ENCODE measurements at places on chromosomes 6 and 20. TPM values are rescaled to one million over a fixed set of nuclear protein-coding genes. Genes with fewer than 3 reads are reported as not detected.
A peak's percentile ranks its signal among the peaks of the same experiment; 100 is the strongest.

DNA sequence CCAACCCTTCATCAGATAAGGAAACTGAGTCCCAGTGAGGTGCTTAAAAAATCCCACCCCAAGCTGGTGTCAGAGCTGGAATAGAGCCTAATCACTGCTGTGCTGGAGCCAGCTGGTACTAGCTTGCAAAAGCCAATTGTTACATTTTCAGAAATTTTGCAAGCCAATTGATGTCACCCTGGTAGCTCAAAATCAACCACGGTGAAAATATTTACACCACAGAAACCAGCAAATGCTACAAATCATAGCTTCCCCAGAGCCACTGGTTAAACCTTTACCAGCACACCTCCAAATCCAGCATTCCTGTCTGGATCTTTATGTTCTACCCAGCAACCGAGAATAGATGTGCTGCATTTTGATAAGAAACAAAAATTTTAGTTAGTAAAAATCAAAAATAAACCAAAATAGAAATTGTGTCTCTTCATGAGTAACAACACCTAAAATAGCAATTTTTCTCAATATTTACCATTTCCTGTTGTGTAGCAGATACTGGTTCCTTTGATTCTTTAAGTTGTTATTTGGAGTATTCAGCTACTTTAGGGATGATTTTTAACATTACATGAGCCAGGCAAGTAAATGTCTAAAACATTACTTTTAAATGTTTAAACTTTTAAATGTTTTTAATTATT lies 7.2 kb upstream of the LCA5 start:
- peak; percentile 34 for DNase-seq

DNA sequence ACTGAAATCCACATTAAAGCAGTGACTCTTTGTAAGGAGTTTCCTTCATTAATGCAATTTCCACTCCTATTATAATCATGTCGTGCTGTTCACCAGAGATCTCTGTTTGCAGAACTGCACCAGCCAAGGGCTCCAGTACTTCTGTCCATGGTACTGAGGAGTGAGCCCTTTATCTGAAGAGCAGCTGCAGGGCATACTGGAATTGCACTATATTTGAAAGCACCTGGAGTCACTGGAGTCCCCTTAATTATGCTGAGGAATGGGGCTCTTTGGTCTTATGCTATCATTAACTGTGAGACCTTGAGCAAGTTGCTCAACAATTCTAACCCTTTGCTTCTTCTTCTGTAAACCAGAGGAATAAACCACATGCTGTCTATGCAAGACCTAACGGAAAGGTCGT lies 61.7 kb upstream of the NUP153 start:
- DNase-seq: peak; percentile 66

DNA sequence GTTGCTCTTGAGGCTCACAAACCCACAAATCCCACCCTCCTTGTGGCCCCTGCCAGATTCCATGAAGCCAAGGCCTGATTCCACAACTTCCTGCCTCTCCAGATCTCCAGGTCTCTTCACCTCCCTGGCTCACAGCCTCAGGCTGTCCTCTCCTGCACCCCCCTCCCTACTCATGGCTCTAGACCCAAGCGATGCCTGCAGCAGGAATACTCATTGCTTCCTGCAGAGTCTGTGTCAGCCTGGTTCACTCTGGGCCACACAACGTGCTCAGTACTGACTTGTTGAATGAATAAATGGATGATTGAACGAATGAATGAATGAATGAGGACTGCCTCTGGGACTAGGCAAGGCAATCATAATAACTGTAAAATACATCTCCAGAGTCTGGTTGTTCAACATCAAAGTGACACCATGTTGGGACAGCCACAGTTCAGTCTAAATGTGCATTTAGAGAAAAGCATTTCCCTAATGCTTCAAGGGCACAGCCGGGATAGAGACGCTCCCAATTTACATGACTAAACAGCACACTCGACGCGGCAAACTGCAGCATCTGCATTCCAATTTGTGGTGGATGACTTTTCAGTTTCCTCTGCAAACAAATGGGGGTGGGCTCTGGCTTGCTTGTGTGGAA lies 139.9 kb downstream of the GRM4 start:
- DNase-seq: no peak

- no peak for DNase-seq
Measured at GRCh38 chr6:13695252-13695651, 16.4 kb downstream of the RANBP9 start.

GRCh38 chr20:38957235-38957876 lies 4.8 kb upstream of the DHX35 start:
- no peak for DNase-seq

GRCh38 chr20:38175304-38176180 lies 10.5 kb upstream of the TGM2 start:
- no peak for DNase-seq

DNA sequence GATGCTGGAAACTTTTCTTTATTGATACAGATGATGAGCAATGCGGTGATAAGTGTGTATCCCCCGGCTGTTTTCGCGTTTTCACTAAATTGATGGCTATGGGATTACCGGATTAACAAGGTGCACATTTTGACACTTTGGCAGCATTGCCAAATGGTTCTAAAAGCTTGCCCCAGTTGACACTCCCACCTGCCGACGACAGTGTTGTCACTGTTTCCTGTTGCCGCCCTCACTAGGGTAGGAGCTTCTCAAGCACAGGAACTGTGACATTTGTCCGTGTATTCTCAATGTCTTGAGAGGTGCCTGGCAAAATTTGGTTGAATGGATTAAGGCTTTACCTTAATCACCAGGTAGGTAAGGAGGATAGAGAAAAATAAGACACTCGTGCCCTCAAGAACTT lies 9.8 kb upstream of the MAPK13 start:
- DNase-seq: peak; percentile 28

- no peak for DNase-seq
Measured at GRCh38 chr20:57762531-57763234, 52.9 kb upstream of the PMEPA1 start.

- peak; percentile 53 for DNase-seq
Measured at GRCh38 chr6:16238963-16239797, 793 bp downstream of the GMPR start.

GRCh38 chr6:66526061-66526460 lies 819.0 kb upstream of the EYS start:
- no peak for DNase-seq

Gene KIAA1586
- 16.4 TPM for total RNA-seq

Gene BMP5
- total RNA-seq: not detected

Gene LAMA5
- 127 TPM for total RNA-seq

Measured in dermis blood vessel endothelial cell (primary cell).